ENCODE measurements at places on chromosomes 5 and 9.
A peak's percentile ranks its signal among the peaks of the same experiment; 100 is the strongest.

GRCh38 chr9:122058709-122059108 is 34.4 kb downstream of the TTLL11 start:
- no peak for DNase-seq

- DNase-seq = no peak
Measured at GRCh38 chr9:105127863-105128220, 116.6 kb upstream of the SLC44A1 start.

DNA sequence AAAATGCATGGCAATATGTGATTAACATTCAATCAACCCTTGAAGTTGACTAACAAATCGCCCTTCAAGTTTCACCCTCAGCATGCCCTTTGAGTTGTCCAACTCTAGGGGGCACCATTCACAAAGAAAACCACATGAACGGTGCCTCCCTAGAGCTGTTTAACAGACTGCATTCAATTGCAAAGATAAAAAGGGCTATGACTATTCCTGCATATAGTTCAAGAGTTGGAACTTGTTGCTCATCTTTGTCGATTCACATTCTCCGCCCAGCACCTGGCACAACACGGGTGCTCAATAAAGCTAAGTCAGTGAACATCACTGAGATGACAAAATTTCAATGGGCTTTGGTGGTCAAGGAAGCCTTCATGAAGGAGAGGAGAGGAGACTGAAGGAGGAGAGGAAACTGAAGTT is 69.6 kb upstream of the SLC30A5 start:
- DNase-seq = peak; percentile 62

DNA sequence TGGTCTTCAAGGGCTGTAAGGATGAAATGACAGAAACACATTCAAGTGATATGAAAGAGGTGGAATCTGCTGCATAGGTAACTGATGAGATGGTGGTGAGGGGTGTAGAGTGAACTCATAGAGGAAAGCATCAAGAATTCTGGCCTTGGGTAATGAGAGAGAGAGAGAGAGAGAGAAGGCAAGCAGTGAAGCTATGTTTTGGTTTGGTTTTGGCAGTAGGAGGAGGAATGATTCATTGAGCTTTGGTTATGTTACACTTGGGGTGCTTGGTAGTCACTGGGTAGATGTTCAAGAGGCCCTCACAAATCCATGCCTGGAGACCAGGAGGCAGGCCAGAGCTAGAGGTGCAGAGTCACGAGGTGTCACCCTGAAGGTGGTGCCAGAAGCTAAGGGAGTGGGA is 89.5 kb downstream of the EGFLAM start:
- DNase-seq = no peak

DNA sequence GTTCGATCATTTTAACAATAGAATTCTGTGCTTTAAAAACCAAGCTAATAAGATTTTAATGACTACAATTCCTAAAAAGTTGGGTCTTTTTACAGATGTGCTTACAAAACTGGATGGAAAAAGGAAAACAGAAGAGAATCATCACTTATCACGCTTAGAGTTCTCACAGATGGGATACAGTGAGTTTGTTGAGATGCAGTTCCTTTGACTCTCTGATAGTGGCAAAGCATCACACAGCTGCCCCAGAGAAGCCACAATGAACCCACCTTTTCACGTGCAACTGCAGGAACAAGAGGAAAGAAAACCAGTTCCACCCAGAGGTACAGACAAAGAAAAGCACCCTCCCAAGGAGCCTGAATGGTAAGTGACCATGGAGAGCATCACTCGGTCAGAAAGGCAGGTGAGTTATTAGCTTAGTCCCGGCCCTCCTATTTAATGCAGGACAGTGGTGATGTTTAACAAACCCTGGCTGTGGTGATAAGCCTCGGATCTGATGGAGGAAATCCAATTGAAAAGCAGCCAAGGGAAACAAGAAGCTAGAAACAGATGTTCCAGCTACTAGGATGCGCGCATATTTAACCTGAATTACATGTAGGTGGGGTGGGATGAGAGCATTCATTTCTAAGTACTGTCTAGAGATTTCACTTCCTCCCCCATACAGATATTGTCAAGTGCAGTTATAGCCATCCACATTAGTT is 167.7 kb downstream of the TARS1 start:
- DNase-seq = no peak

DNA sequence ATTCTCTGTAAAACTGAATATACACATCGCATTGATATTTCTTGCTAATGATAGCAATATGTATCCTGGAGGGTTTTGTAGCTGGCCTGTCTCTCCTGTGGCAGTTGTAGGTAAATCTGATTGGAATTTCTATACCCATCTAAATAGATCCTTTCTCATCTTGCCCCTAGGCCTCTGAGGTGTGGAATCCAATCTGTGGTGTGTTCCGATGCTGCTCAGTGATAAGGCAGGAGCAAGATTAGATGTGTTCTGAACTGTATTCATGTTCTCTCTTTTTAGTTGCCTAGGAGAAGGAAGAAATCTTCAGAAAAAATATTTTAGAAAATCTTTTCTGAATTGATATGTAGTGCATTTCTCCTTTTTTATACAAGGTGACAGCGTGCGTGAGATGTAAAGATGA is 507.5 kb downstream of the NR2F1-AS1 start:
- no peak for DNase-seq

DNA sequence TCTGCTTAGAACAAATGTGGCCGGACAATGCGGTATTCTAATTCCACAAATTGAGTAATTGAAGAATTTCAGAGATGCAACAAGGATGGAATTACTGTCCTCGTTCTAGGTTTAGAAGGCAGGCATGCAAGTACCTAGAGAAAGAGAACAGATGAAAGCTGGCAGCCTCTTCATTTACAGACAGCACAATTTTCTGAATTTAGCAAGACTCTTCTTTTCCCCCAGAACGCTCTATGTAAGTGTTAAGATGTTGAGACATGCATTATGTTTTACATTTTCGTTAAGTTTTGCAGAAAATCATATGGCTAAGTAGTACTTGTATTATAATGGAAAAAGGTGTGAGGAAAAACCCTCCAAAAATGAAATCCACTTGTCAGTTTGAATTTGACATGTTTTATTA is 259.5 kb upstream of the ARRDC3 start:
- DNase-seq = no peak
